Left forelimb (tissue), 1 donor: ENCODE measurements at places on chromosomes 12 and 14.
A peak's percentile ranks its signal among the peaks of the same experiment; 100 is the strongest.

GRCh38 chr12:87612996-87613395 lies 416.2 kb downstream of the C12orf50 start:
- DNase-seq, result no peak

- no peak for DNase-seq
Observed at GRCh38 chr12:78271546-78271945, 440.9 kb downstream of the NAV3 start.

DNA sequence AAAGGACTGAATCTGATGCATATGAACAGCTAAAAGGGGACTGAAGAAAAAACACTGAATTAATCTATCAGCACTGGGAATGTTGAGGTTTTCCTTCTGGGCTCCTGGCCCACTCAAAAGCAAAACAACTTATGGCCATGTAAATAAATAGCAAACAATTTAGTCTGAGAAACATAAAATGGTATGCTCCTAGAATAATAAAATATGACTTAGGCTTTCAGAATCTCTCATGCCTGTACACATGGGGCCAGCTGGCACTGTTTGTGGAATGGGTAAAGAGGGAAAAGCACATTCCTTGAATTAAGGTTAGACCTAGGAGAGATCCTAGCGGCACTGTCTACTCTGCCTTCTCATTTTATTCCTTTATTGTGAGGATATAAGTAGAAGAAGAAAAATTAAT lies 6.2 kb downstream of the KLHDC2 start:
- no peak for DNase-seq

- no peak for DNase-seq
Observed at GRCh38 chr12:92939116-92939515, 10.0 kb upstream of the EEA1 start.

DNA sequence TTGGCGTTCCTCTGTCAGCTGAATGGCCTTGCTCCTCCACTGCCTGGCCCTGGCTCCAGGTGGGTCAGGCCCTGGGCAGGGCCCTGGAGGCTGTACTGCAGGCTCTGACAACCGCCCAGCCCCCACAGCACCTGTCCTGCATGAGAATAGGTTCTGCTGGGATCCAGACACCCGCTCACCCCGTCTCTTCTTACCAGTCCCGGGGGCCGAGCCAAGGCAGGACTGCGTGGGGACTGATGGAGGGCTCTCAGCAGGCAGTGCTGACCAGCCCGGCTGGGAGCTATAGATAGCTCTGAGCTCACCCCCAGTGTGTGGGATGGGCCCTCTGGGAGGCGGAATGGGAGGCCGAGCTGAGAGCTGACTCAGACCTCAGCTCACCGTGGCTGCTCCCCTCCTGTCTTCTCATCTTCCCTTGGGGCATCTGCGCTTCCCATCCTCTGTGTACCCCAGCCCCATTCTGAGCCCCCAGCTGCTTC lies 39.6 kb downstream of the TEAD4 start:
- no peak for DNase-seq

- DNase-seq, result no peak
Observed at GRCh38 chr12:80553316-80553715, 109.3 kb downstream of the PTPRQ start.

- DNase-seq, result no peak
Observed at GRCh38 chr12:107026806-107027635, 40.1 kb upstream of the MTERF2 start.

DNA sequence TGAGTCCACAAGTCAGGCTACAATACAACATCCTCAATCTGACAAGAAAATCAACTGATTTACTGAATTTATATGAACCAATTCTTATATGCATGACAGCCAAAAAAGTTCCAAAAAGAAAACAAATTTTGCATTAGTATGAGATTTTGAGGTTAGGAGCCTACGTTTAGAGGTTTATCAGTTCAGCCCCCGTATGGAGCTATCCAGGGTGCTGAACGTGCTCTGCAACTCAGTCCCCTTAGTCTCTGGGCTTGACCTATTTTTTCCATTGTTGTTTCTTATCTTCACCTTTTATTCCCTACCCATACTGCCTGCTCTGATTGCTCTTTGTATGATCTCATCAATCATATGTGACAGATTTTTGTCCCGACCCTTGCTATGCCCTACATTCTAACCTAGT lies 693.0 kb downstream of the NRXN3 start:
- DNase-seq, result no peak

- no peak for DNase-seq
Observed at GRCh38 chr12:120457133-120457532, 10.9 kb downstream of the GATC start.

- no peak for DNase-seq
Observed at GRCh38 chr14:83257466-83258439, 1724.1 kb upstream of the SEL1L start.

GRCh38 chr12:114220311-114220710 lies 185.6 kb downstream of the TBX5 start:
- no peak for DNase-seq

DNA sequence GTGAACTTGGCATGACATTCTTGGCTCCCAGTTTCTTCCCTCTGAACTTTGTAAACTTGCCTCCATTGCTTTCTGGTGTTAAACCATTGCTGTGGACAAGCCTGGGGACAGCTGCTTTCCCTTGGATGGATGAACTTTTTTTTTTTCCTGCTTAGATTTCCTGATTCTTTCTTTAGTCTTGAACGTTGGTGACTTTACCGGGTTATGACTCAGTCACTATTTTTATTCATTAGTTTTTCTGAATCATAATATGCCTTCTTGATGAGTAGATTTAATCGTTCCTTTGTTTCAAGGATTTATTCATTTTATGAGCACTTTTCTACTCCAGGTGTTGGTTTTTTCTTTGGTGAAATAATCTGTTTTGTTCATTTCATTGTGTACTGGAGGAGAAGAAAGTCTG lies 155.0 kb upstream of the RTL1 start:
- DNase-seq, result no peak

DNA sequence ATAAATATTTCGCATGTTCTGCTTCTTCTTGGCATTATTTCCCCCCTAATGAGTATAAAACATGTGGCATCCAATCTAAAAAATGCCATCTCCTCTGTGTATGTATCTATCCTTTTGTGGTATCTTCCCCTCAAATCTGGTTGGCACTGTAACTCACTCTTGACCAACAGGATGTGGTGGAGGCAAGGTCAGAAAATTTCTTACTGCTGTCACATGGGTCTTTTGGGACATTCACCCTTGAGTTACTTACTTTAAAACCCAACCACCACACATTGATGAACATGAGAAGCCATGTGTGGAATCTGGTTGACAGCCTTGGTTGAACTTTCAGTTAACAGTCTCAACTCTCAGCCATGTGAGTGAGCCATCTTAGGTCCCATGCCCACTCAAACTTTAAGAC lies 516.9 kb downstream of the SLC16A7 start:
- DNase-seq, result no peak

GRCh38 chr14:79588398-79588797 lies 622.9 kb downstream of the DIO2 start:
- no peak for DNase-seq

GRCh38 chr12:81330480-81330879 lies 252.6 kb downstream of the ACSS3 start:
- no peak for DNase-seq

GRCh38 chr12:94231709-94232108 lies 83.3 kb downstream of the PLXNC1 start:
- no peak for DNase-seq

DNA sequence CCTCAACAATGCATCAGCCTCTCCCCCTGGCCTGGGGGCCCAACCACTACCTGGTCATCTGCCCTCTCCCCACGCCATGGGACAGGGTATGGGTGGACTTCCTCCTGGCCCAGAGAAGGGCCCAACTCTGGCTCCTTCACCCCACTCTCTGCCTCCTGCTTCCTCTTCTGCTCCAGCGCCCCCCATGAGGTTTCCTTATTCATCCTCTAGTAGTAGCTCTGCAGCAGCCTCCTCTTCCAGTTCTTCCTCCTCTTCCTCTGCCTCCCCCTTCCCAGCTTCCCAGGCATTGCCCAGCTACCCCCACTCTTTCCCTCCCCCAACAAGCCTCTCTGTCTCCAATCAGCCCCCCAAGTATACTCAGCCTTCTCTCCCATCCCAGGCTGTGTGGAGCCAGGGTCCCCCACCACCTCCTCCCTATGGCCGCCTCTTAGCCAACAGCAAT lies 7.4 kb upstream of the RNU7-1 start:
- DNase-seq, result no peak

- no peak for DNase-seq
Observed at GRCh38 chr12:92029136-92029535, 116.5 kb downstream of the BTG1 start.

GRCh38 chr12:98656289-98657101 lies 11.4 kb downstream of the APAF1 start:
- DNase-seq, result no peak

DNA sequence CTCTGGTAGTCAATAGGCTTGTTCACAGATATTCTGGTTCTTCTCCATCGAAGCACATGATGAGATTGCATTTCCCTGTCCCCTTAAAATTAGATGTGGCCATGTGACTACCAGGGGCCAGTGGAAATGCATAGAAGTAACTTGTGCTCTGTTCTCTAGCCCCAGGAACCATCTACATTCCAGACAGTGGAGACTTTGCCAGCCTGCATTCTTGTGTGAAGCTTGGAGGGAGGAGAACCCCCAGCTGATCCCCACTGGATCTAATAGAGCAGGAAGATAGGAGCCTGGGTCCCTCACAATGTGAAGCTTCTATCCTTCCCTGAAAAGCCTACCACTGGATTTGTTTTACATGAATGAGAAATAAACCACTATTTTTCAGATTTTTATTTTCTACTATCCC lies 130.1 kb downstream of the KITLG start:
- no peak for DNase-seq

- DNase-seq, result no peak
Observed at GRCh38 chr14:98259881-98260280, 1012.1 kb downstream of the BCL11B start.

- no peak for DNase-seq
Observed at GRCh38 chr12:38934078-38934584, 28.7 kb upstream of the CPNE8 start.

DNA sequence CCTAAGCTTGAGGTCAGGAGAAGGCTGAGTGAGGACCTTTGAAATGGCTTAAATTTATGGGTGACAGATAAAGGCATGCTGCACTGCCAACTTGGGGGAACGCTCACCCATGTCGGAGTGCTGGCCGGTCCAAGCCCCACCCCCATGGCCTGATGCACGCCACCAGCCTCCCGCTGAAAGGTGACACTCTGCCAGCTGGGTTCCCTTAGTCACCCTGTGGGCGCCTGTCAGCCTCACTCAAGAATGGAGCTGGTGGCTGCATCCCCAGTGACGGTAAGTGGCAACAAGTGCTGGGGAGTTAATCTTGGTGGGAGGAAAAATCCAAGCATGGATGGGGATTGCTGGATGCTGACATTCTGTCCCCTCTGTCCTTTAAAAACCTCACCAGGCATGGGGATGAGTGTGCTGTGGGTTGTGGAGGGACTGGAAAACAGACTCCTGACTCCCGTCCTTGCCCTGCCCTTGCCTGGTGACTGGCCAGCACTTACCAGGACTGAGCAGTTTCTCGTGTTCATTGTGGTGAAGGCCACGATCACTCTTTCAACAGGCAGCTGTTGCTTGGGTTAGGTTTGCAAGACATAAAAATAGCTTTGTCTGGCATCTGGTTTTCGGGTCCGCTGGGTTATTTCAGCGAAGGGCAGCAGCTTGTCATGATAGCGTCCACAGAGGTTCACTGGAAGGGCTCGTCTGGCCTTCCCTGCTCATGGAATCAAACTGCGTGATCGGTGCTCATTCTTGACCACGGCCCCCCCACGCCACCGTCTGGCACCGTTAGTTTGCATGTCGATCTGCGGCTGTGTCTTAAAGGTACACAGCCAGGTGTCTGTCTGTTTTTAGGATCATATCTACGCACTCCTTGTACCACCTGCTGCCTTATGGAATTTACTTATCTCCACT lies 15.0 kb downstream of the ACACB start:
- DNase-seq, result no peak

- DNase-seq, result peak; percentile 87
Observed at GRCh38 chr12:53701518-53702264, 25.6 kb downstream of the CALCOCO1 start.

GRCh38 chr12:130948136-130948535 lies 5.6 kb upstream of the ADGRD1 start:
- DNase-seq, result no peak

- DNase-seq, result peak; percentile 14
Observed at GRCh38 chr12:52254965-52255751, 19.3 kb upstream of the KRT86 start.

- no peak for DNase-seq
Observed at GRCh38 chr12:15244926-15245325, 23.7 kb upstream of the RERG start.

- no peak for DNase-seq
Observed at GRCh38 chr12:97474161-97474560, 11.6 kb downstream of the RMST start.

GRCh38 chr12:93591137-93591868 lies 18.8 kb downstream of the SOCS2 start:
- peak; percentile 74 for DNase-seq

DNA sequence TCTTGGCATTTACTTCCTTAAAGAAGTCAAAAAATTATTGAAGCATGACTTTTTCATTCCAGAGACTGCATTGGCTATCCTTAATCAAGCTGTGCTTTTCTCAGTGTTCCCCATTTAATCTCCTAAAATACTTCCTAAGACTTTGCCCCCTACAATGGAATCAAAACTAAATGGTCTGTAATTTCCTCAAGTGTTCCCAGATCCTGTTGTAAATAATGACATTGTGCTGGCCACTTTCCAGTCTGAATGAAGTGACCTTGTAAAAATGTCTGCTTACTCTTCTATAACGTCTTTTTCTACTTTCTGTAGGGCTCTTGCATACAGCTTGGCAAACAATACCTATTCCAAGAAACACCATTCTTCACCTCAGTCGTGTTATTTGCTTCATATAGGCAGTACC lies 45.3 kb upstream of the MBIP start:
- no peak for DNase-seq

DNA sequence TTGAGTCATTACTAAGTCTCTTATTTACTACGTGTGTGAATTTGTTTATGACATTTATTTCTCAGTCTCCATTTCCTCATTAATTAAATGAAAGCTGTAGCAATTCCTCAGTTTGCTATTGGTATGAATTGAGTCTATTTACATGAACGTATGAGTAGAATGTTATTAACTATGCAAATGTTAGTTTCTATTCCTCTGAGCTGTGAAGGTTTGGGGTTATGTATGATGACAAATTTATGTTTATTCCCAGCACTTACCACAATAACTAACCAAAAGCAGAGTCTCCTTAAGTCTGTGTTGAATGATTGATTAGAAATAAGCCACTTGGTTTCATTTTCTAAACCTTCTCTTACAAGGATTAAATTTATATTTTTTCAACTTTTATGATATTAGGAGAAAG lies 1340.9 kb downstream of the FSCB start:
- no peak for DNase-seq

- no peak for DNase-seq
Observed at GRCh38 chr12:67509666-67510386, 138.7 kb upstream of the DYRK2 start.

- DNase-seq, result no peak
Observed at GRCh38 chr14:79834868-79835267, 376.4 kb downstream of the DIO2 start.

DNA sequence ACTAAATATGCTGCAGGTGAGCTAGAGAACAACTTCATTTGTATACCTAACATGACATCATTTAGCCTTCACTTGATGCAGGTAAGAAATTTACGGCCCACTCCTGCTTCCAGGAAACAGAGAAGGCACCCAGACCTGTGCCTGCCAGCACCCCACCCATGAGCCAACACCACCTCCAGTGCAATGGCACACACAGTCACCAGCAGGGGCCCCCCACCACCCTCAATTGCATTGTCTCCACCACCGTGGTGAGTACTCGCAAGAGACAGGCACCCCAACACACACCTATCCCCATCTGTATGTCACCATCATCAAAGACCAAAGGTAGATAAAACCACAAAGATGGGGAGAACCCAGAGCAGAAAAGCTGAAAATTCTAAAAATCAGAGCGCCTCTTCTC lies 107.6 kb downstream of the KLHL28 start:
- no peak for DNase-seq
